ENCODE measurements at places on chromosomes 7 and 10. TPM values are rescaled to one million over a fixed set of nuclear protein-coding genes. Genes with fewer than 3 reads are reported as not detected.

The SLC13A1 gene
- not detected for polyA plus RNA-seq

The STMP1 gene
- polyA plus RNA-seq, result 108 TPM

The PPP1R17 gene
- 2.0 TPM for polyA plus RNA-seq

The HABP2 gene
- not detected for polyA plus RNA-seq

The RSU1 gene
- 34.1 TPM for polyA plus RNA-seq

The CCT6A gene
- 63.3 TPM for polyA plus RNA-seq

The MRPS16 gene
- 102 TPM for polyA plus RNA-seq

The PARP12 gene
- 37.8 TPM for polyA plus RNA-seq

The ENKUR gene
- polyA plus RNA-seq, result 0.16 TPM

The TRPV5 gene
- not detected for polyA plus RNA-seq

The OR6B1 gene
- polyA plus RNA-seq, result not detected

The TMEM213 gene
- polyA plus RNA-seq, result not detected

The VPS50 gene
- polyA plus RNA-seq, result 7.6 TPM

The LSM5 gene
- 78.2 TPM for polyA plus RNA-seq

The LLCFC1 gene
- 0.84 TPM for polyA plus RNA-seq

The CDH23 gene
- polyA plus RNA-seq, result 36.2 TPM

The SLC26A5 gene
- polyA plus RNA-seq, result not detected

The PCGF5 gene
- 58.7 TPM for polyA plus RNA-seq

The ELN gene
- not detected for polyA plus RNA-seq

The MOGAT3 gene
- not detected for polyA plus RNA-seq

The DNAJC12 gene
- not detected for polyA plus RNA-seq

The MYOZ1 gene
- not detected for polyA plus RNA-seq

The CTNNA3 gene
- polyA plus RNA-seq, result not detected

The ATRNL1 gene
- not detected for polyA plus RNA-seq

The CNPY1 gene
- polyA plus RNA-seq, result not detected

The FBXO24 gene
- polyA plus RNA-seq, result 1.2 TPM

The HOGA1 gene
- polyA plus RNA-seq, result not detected

Measured in CD14-positive monocyte (primary cell).